ENCODE measurements at places on chromosomes 11 and 22.

GRCh38 chr11:126914941-126915340 lies 85.6 kb downstream of the KIRREL3 start:
- no peak for DNase-seq

GRCh38 chr22:35558031-35558430 lies 17.4 kb downstream of the RASD2 start:
- DNase-seq: no peak

GRCh38 chr11:123100379-123101085 lies 38.6 kb upstream of the HSPA8 start:
- DNase-seq: no peak

GRCh38 chr11:46513934-46514342 lies 79.9 kb downstream of the AMBRA1 start:
- no peak for DNase-seq

DNA sequence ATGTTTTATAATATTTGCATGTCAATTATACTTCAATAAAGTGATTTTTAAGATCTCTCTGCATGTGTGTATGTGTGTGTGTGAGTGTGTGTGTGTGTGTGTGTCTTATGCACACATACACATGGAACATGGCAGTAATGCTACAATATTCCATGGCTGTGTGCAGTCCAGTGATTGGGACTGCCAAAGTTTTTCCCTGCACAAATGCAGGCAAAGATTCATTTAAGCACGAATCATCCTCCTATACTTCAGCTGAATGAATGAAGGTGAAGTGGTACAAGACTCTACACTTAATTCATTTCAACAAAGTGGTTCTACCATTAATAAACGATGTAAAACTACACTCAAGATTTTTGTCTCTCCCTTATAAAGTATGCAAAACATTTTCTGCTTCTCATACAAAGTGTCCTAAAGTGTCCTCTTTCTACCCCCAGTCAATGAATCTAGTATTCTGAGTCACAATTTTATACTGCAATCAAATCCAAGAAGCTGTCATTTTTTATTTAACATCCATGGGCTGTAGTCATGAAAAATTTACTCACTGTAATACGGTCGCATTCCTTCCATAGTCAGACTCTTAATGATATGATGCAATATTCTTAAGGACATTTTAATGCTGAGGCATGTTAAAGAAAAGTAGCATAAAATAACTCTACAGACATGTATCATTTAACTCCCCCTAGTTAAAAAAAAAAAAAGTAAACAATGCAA lies 132.4 kb downstream of the TTC28 start:
- no peak for DNase-seq

- no peak for DNase-seq
Observed at GRCh38 chr11:134270250-134270714, 5.9 kb upstream of the GLB1L3 start.
